ENCODE measurements at places on chromosomes 7 and 10.

GRCh38 chr10:59971915-59972314, 65.6 kb upstream of the CCDC6 start:
- no peak for DNase-seq

DNA sequence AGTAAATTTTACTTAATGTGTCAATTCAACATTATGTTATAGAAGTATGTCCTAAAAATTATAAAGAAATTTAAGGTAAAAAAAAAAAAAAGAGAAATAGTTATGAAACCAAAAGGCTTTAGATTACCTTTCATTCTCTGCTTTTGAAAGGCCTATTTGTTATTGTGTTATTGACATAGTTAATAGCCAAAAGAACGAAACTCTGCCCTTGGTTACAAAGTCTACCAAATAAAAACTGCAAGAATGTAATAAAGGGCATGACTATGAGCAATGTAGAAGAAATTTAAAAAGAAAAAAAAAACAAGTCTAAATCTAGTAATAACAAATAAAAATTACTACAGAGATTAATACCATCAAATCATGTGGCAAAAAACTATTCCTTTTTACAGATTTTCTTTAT, 10.6 kb downstream of the ACBD5 start:
- DNase-seq = no peak

GRCh38 chr7:112500619-112501018, 19.8 kb downstream of the LSMEM1 start:
- DNase-seq = no peak

- DNase-seq = no peak
These were observed 228.0 kb downstream of the PRKG1 start for GRCh38 chr10:51302316-51302715.

- DNase-seq = no peak
These were observed 230.1 kb downstream of the CALN1 start for GRCh38 chr7:72182036-72182435.

GRCh38 chr7:94028768-94029167, 24.6 kb upstream of the BET1 start:
- DNase-seq = no peak

DNA sequence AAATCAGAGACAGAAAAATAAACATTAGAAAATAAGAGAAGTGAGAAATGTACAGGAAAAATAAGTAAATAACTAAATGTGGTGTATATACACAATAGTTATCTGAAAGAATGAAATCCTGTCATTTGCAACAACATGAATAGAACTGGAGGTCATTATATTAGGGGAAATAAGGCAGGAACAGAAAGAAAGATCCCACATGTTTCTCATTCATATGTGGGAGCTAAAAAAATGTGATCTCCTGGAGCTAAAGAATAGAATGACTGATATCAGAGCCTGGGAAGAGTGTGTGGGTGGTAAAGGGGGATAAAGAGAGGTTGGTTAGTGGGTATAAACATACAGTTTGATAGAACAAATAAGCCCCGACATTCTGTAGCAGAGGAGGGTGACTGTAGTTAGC, 27.3 kb downstream of the PLXDC2 start:
- no peak for DNase-seq

- no peak for DNase-seq
These were observed 488.3 kb downstream of the TNS3 start for GRCh38 chr7:47093320-47094234.

GRCh38 chr7:95715274-95715673, 57.1 kb upstream of the DYNC1I1 start:
- DNase-seq = no peak

GRCh38 chr10:47421057-47421952, 37.2 kb upstream of the ZNF488 start:
- DNase-seq = no peak

- no peak for DNase-seq
These were observed 253.6 kb upstream of the AOAH start for GRCh38 chr7:36977878-36978277.

GRCh38 chr10:26540601-26541000, 102.5 kb downstream of the APBB1IP start:
- DNase-seq = peak; percentile 60

- no peak for DNase-seq
These were observed 34.3 kb downstream of the ABLIM1 start for GRCh38 chr10:114623661-114624294.

DNA sequence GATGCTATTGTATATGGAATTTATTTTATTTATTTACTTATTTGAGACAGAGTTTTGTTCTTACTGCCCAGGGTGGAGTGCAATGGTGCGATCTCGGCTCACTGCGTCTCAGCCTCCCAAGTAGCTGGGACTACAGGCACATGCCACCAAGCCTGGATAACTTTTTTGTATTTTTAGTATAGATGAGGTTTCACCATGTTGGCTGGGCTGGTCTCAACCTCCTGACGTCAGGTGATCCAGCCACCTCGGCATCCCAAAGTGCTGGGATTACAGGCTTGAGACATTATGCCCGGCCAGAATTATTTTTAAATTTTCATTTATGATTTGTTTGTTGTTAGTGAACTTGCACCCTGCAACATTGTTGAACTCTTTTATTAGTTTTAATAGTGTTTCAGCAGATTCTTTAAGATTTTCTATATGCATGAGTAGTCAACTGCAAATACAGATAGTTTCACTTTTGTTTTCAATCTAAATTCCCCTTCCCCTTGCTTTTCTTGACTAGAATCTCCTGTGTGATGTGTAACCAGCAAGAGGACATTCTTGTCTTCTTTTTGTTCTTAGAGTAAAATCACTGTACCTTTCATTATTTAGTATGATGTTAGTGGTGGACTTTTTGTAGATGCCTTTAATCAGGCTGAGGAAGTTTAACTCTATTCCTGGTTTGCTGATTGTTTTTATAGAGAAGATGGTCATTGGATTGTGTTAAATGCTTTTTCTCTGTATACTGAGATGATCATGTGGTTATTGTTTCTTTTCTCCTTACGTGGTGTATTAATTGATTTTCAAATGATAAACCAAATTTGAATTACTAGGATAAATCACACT, 27.8 kb downstream of the ZNF33A start:
- DNase-seq = no peak

- DNase-seq = no peak
These were observed 26.9 kb downstream of the FKBP6 start for GRCh38 chr7:73354821-73355220.

DNA sequence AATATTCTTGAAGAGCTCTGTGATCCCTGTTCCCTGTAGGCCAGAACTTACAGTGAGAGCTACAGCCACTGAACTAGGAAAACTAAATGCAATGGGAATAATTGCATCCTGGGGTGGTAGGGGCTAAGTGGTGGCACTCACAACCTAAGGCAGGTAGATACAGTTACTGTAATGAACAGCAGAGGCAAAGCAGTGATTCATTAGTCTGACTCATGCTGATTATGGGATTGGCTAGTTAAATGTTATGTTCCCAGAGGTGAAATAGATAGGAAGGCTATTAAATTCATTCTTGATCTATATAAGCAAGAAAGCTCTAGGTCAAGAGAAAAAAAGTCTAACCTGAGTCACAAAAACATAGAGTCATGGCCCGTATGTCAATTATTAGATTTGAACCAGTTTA, 173.1 kb upstream of the MALRD1 start:
- DNase-seq = no peak

DNA sequence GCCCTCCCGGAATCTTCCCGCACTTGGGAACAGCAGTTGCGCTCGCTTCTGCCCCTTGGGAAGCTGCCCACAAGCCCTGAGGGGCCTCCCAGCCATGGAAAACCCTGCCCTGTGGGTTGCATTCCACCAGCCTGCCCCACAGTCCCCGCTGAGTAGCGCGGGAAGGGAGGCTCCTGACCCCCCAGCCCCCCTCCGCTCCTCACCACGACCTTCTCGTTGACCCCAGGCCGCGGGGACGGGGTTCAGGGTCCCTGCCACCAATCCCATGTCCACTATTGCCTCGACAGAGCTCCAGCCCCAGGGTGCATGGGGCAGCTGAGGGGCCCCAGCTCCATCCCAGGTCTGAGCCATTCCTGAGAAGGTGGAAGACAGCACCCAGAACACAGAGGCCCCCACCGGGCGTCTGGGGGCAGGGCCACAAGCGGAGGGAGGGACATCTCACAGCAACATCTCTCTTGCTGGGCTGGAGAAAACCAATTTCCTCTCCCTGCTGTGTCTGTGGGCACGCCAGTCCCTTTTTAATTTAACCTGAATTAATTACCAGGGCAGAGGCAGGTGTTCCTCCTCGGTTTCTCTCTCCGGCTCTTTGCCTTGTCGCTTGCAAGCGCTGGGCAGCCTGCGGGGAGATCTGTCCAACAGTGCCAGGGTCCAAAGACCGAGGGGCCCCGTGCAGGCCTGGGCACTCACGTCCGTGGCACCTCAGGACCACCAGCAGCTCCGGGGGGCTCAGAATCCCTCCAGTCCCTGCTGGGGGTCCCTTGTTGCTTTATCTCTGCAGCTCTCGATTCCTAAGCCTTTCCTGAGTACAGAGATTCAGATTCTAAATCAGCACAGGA, 57.9 kb downstream of the FOXL3 start:
- DNase-seq = no peak

DNA sequence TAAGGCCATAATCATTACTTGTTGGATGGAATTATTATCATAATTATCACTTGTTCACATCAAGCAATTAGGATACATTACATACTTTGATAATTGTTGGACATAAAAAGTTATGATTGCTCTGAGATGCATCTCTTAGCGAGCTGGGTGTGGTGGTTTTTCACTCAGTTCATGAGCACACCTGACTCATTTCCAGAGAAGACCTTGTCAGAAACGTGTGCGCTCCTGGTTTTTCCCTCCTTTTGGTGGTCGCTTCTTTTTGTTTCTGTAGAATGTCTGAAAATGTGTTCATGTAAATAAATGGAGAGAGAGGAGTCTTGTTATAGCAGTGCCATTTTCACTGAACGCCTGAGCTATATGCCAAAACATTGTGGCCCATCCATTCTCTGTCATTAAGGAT, 141.3 kb downstream of the PAXIP1 start:
- no peak for DNase-seq

DNA sequence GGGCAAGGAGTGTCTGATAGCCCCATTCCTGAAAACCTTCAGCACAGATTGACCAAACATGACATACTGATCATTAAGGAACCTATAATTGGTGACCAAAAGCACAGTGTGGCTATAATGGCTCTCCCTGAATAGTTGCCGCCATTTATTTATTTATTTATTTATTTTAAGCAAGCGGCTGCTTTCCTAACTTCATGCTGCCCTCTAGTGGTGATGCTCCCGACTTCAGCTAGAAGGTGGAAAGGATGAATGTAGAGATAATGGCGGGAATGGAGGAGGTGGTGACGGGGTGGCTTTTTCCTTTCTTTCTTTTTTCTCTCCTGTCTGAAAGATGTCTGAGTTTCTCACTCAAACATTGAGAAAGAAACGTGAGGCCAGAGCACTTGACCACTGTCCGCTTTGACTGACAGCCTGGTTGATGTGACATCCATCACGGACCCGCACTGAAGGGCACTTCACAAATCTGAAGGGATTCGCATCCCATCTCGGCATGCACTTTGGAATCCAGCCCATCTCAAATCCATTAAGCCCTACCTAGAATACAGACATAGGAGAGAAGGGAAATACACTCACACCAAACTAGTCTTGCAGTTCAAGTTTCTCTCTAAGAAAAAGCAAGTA, 1090.1 kb downstream of the KCNMA1 start:
- DNase-seq = peak; percentile 30

DNA sequence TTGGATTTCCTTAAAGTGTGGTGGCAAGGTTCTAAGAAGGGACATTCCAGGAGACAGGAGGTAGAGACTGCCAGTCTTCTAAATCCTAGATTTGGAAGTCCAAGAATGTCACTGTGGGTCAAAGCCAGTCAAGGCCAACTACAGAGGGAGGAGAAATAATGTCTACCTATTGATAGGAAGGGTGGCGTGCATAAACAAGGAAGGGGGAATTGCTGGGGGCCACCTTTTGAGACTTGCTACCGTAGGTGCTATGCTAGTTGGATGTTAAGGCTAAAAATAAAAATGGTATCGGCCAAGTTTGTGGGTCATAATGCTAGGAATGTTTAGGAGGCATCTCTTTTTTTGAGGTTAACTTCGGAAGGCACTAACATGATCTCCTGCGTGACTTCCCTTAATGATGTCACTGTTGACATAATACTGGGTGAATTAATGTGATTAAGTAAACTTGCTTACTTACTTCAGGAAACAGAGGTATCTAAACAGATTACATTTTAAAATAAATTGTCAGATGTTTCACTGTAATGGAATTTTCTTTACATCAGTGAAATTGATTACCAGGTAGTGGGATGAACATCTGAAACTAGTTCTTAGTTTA, 4.8 kb downstream of the BTRC start:
- DNase-seq = no peak

GRCh38 chr10:80701706-80702105, 164.0 kb downstream of the SH2D4B start:
- DNase-seq = no peak

DNA sequence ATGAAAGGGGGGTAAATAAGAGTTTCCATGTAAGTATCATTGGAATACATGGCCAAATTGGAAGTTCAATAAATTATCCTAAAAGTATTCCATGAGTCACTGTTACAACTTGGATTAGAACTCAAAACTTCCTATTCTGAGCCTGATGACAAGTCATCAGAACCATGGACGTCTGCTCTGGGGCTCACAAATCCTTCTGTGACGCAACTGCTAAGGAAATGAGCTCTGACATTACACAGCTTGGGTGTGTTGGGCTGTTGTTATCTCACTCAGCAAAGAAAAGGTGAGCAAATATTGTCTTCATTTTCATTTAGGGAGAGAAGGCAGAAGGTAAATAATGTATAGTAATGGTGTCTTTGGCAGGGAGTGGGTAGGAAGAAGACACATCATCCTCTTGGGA, 214.8 kb upstream of the ADO start:
- DNase-seq = no peak

DNA sequence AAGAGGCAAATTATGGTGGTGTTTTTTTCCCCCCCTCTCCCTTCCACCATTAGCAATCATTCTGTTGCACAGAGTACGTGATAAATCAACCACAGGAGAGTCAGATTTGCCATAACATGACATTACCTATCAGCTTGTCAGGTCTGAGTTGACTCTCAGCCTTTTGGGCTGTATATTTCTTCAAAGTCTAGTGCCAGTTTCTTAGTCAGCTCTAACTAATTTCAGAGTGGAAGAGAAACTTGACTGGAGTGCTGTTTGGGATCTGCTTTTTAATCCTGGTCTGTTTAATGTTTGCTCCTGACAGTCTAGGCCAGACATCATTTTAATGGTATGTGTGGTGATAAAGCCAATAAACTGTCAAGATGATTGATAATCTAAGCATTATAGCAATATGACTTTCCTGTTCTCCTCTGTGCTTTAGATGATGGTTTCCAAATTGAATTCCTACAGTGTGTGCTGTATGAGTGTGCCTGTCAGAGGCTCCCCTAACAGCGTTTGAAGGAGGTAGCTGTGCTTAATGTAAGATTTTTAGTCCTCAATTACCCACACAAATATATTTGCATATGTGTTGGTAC, 76.9 kb downstream of the LRMDA start:
- DNase-seq = no peak

- DNase-seq = no peak
These were observed 52.6 kb downstream of the HTR7 start for GRCh38 chr10:90805206-90805605.

DNA sequence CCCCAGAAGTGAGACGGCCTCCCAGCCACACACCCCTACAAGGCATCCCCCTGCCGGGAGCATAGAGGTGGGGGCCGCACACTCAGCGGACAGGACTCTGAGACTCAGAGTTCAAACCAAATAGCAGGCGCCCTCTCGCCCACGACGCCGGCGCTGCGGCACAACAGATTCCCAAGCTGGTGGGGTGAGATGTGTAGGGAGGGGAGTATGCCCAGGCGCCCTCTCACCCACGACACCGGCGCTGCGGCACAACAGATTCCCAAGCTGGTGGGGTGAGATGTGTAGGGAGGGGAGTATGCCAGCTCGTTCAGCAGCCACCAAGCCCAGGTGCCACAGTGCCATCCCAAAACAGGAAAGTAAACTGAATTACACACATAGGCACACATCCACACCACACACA, 64.7 kb downstream of the TCERG1L start:
- DNase-seq = no peak
